NCI-H1436 treated with DMSO at 0.1 percent for 48 hours (cell line): ENCODE measurements at places on chromosomes 6 and 20.

- no peak for DNase-seq
Measured at GRCh38 chr6:11847515-11848345, 69.1 kb upstream of the ADTRP start.

DNA sequence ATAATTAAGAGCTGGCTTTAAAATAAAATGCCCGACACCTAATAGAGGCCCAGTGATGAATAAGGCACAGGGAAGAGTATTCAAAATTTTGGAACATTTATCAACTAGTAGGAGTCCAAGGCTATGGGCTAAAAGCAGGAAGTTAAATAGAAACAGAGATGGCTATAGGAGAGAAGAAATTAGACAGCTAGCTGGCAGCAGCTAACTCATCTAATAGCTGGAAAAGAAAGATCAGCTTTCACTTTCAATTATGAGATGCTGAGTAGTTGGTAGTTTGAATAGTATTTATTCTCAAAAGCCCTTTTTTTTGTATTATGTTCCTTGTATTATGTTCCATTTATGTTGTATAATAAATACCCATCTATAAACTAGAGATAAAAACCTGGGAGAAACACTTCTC lies 215.7 kb downstream of the SLC35F1 start:
- DNase-seq: no peak

DNA sequence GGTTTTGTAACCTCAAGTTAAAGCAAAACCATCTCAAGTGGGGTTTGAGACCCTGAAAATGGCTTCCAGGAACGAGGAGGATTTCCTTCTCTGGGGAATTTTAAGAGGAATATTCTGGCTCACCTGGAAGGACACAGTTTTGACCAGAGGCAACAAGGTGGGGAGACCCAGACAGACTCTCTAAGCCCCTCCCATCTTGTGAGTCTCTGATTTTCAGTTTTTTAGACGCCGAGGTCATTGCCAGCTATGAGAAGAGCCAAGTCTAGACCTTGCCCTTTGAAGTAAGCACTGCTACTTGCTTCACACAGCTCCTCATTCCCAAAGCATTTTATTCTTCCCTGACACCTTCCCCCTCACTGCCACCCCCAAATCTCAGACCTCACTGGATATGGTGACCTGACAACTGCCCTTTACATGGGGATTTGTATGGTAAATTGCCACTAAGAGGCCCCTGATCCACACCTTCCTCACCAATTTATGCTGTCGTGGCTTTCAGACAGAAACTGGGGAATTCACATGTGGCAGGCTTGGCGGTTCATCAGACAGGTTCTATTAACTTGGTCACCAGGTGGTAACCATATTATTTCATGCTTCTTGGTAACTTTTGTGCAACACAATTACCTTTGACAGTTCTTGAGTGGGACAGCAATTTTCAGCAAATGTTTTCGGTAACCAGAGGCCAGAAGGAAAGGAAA lies 116.2 kb downstream of the ISM1 start:
- no peak for DNase-seq

DNA sequence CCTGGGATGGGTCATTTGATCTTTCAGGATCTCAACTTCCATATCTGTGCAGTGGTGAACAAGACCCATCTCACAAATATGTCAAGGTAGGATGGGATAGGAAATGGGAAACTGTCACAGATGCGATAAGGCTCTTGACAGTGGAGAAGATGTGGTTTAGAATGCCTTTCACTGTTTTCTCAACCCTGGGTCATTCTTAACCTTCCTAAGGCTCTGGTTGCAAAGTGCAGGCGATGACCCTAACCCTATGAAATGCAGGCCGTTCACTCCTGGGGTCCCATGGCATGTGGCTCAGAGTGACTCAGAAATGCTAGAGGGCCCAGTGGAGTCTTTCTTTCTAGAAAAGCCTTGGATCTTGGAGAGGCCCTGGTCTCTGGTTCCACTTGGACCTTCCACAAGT lies 61.7 kb downstream of the FOXA2 start:
- DNase-seq: no peak

- DNase-seq: no peak
Measured at GRCh38 chr6:150600010-150600300, 270 bp downstream of the PLEKHG1 start.

DNA sequence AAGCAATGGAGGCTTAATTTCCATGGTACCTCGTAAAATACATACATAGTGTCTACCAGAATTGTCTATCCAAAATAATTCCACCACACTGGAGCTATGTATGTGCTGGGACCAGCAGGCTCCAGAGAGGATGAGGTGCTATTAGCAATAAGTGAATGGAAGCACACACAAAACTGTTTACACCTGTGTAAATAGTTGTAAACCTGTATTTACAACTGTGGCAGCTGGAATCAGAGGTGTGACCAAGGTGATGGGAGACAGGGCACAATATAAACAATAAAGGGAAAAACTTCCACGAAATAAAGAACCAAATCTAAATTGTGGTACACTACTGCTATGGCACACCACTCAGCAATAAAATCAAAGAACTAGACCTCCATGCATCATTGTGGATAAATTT lies 14.4 kb downstream of the RARS2 start:
- DNase-seq: no peak

DNA sequence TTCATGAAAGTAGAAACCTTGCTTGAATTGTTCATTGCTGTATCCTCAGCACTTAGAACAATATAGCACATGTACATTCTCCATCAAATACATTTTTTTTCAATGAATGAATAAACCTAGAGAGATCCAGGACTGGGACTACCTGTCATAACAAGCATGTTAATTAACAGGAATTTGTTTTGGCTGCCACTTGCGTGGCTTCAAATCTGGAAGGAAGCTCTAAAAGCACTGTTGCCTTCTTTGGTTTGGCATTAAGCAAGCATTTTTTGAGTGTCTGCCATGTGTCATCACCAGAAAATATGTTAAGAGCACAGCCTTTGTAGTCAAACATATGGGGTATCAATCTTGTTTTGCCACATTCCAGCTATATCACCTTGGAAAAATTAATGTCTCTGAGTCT lies 131.9 kb upstream of the BACH2 start:
- DNase-seq: no peak

DNA sequence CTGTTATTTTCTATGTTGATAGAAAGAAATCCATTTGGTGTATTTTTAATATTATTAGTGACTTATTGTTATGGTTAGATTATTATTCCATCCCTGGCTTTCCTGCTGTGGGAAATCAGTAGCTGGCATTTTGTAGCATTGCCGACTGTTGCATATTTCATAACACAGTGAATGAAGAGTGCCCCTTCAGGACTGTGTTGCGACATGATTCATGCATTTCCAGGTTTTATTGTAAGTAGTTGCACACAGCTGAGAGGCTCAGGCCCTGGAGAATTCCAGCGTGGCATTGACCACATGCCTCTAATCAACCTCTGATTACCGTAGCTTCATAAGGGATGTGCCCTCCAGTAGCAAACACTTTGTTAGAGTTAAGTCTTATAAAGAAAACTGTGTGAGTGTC lies 263.9 kb downstream of the FARS2 start:
- no peak for DNase-seq
